ENCODE measurements at places on chromosomes 4 and X. TPM values are rescaled to one million over a fixed set of nuclear protein-coding genes. Genes with fewer than 3 reads are reported as not detected.

DNA sequence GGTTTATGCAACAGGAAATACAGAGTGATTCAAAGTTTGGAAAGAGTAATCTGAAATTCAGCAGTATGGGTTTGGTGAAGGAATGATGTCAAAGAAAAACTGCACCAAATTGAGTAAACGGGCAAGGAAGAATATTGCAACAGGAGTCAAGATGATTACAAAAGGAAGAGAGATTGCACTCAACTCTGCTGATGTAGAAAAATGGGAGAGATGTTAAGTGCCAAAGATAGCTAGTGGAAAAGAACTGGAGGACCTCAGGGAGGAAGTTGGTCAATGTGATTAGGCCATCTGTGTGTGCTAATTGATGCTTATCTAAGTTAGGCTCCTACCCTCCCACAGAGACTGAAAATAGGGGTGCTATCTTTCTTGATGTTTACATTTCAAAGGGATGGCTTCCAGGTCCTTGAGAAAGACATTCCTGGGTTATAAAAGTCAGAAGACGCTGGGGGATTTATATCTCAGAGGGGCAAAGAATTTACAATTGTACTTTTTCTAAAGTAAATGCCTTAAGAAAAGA is 167.4 kb upstream of the FAM47A start:
- DNase-seq = no peak

- DNase-seq = no peak
Measured at GRCh38 chr4:25112995-25113380, 47.3 kb downstream of the SEPSECS start.

- no peak for DNase-seq
Measured at GRCh38 chr4:86872135-86872534, 20.1 kb downstream of the C4orf36 start.

DNA sequence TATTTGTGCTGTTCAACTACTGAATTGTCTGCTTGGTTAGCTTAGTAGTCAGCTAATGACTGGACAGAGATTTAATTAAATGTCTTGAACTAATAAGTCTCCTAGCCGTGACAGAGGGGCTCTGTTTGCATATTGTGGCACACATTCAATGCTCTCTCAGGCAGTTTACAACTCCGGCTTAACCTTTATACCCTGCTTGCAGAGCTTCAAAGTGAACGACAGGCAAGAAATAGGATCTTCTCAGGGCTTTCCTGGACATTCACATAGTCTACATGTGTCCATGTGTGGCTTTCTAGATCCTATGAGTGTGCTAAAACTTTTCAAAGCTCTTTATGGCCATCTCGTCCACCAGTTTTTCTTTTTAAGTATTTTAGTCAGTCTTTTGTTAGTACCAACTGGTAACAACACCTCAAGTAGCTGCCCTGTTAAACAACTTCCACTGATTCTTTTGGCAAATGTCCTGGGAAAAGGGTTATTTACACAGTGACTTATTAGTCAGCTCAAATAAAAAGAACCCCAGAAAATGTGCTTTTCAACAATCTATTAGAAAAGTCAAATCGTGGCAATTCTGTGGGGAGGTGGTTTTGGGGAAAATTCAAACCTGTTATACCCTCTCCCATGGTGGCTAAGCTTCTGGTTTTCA is 28.6 kb downstream of the OR13H1 start:
- no peak for DNase-seq

DNA sequence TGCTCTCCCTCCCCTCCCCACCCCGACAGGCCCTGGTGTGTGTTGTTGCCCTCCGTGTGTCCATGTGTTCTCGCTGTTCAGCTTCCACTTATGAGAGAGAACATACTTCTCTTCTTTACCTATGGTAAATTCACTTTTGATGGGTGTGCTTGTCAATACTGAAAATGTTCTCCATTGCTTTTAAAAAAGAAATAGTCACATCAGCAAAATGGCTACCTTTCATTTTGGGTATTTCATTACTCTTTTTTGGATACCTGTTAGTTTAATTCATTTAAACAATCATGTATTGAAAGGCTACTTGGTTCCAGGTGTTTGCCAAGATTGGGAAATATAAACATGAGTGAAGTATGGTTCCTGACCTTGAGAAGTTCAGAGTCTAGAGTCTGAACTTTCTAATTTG is 107.4 kb upstream of the PITX2 start:
- no peak for DNase-seq

DNA sequence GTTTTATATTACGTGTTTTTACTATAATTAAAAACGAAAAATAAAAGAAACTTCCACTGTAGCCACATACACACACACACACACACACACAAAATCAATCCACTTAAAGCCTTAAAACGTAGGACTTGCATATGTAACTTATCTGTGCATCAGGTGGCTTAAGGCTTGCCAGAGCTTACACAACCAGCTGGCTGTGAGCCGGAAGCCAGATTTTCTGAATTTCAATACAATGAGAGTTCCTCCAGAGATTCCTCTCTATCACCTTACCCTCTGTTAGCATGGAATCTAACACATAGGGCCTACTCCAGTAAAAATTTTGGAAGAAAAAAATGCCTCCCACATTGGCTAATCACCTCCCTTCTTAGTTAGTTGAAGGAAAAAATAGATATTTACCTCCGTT is 27.9 kb upstream of the SLITRK4 start:
- no peak for DNase-seq

DNA sequence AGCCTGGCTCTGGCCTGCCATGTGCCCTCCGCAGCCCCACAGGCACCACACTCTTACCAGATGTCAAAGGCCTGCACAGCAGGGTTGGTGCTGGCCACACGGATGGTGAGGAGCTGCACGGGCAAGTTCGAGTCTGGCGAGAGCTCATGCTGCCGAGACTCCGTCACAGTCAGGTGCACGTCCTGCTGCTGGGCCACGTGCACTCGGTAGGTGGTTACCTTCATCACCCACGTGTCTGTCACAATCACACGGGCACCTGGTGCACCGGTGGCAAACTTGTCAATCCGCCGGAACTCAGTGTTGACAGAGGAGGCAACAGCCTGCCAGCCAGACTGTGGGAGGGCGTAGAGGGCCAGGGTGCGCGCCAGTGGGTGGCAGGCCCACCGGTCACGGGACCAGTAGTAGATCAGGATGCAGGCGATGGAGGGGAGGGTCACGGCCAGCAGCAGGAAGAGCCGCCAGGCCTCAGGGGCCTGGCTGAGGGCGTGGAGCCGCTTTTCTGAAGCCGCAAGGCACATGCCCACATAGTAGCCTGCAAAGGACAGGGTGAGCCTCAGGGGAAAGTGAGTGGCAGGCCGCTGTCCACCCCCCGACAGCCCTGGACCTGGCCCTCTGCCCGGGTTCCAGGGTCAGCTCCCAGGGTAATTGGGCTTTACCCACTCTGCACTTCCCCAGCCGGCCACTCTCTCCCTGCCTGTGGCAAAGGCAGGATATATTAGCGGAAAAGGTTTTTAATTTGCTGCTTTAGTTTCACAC is 2.9 kb downstream of the TMEM129 start:
- DNase-seq = no peak

The SYN1 gene
- not detected for total RNA-seq

The USP17L27 gene
- not detected for total RNA-seq

The S100G gene
- not detected for total RNA-seq

The SPANXB1 gene
- total RNA-seq = not detected
